ENCODE measurements at places on chromosomes 12 and 14.
A peak's percentile ranks its signal among the peaks of the same experiment; 100 is the strongest.

DNA sequence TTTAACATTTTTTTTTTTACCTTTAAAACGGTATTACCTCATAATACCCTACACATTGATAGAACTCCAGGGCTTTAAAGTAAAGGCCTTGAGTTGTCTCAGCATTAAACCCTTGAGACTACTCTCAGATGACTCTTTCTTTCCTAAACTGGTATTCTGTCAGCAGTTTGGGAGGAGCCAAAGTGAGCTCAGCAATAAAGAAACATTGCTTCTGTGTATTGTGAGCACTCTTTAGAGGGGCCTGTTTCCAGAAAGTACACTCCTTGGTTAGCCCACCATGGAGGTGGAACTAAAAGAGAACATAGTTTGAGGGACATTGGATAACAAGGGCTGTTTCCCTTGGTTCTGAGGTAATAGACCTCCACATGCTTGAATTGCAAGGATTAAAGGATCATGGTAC, 20.4 kb downstream of the MAP3K12 start:
- no peak for DNase-seq

DNA sequence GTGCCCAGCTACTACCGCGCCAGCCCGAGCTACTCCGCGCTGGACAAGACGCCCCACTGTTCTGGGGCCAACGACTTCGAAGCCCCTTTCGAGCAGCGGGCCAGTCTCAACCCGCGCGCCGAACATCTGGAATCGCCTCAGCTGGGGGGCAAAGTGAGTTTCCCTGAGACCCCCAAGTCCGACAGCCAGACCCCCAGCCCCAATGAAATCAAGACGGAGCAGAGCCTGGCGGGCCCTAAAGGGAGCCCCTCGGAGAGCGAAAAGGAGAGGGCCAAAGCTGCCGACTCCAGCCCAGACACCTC, 697 bp downstream of the HOXC10 start:
- DNase-seq, result no peak

DNA sequence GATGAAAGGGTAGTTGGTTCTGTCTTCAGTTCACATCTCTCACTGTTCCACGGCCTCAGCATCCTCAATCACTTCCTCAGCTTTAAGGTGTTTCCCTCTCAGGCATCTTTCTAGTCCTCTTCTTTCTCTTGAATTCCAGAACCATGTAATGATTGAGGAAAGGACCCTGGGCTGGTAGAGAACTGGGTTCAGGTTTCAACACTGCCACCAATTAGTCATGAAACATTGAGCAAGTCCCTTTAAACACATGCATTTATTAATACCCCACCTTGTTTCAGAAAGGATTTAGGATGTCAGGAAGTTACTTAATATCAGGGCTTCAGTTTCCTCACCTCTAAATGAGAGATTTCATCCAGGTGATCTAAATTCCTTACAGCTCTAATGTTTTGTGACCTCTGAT, 7.2 kb downstream of the DMAC2L start:
- no peak for DNase-seq

- DNase-seq, result no peak
Observed at GRCh38 chr12:120015313-120015712, 26.3 kb downstream of the BICDL1 start.

DNA sequence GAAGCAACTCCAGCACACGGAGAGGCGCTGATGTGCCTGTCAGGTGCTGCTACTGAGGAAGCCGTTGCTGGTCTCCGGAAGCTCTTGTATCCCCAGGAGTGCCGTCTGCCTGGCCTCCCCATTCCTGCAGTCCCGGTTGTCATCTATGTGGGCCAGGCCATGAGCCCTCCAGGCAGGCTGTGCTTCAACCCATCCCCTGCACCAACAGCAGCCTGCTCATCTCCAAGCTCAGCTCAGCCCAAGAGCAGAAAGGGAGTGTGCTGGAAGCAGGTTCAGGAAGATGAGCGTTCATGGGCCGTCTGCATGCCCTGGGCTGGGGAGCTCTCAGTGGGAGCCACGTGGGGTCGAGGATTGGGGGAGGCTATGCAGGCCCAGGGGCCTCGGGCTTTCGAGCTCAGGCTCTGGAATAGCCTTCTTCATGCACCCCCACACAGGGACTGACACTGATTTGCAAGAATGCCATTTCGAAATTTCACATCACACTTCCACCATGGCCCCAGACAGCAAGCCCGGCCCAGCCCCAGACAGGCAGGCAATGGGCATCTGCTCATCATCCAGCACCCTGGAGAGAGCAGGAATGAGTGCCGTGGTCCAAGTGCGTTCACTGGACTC, 164.5 kb downstream of the KIF26A start:
- no peak for DNase-seq

DNA sequence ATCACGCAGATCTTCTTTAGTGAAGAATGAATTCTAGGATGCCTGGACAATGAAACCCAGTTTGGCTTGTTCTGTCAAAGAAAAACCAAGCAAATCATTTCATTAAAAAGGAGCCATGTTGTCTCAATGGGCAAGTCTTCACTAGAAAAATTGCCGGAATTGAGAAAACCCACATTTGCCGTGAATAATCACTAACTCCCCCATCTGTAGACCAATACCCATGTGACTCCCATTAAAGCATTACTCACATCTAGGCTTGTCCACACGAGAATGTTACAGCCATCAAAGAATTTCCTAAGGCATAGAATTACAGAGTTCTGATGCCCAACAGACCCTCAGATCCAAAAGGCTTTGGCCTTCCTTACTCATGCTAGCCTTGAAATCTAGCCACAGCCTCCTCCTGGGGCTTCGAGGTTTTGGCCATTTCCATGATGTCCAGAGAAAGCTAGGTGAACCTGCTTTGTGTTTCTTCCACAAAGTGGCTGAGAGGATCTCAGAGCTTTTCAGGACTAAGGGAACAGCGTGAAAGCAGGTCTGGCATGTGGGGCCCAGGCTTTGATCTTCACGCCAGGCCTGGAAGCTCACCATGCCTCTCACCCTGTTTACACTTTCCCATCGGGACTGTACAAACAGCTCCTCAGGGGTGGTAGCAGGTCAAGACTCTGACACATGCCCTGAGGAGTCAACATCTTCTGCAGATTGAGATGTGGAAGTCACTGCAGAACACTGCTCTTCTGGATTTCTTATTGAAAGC, 12.1 kb downstream of the SLC7A8 start:
- DNase-seq, result peak; percentile 85

GRCh38 chr12:40828593-40828990, 136.4 kb downstream of the CNTN1 start:
- no peak for DNase-seq

- DNase-seq, result no peak
Observed at GRCh38 chr12:86917121-86917520, 660.9 kb upstream of the MGAT4C start.

DNA sequence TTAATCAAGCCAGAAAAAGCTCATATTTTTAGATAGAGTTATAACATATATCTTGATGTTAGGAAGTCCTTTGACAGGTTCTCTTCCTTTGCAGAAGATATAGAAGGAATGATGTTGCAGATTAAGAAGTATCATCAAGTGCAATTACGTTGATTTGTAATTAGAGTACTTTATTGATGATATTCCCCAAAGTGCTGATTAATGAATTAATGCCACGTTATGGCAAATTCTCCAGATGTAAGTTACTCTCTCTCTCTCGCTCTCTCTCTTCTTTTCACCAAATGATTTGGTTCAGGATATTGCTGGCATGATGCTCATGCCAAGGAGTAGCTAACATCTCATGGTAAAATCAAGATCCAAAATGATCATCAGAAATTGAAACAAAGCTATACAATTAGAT, 18.1 kb upstream of the CAND1 start:
- no peak for DNase-seq

DNA sequence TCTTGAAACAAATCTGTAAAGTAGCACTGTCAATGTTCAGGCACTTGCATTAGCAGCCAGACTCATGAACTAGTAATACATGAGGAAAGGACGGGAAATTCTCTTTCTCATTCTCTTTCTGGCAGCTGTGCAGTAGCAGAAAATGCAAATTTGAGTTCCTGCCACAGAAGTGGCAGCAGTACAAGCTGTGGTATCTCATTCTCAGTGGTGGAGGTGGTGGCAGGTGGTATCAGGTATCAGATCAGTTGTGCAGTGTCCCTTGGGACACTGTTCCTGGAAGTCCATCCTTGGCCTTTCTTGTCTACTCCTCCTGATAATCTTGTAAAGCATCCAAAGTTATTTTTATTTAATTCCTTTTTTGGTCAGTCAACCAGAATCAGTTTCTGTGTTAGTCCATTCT, 103.0 kb downstream of the C12orf42 start:
- no peak for DNase-seq

All from AG08395 (cell line).